Fibroblast of gingiva (primary cell): ENCODE measurements at places on chromosomes 1 and 21.

- DNase-seq, result peak; percentile 70
Observed at GRCh38 chr1:171188388-171189266, 3.5 kb downstream of the FMO2 start.

DNA sequence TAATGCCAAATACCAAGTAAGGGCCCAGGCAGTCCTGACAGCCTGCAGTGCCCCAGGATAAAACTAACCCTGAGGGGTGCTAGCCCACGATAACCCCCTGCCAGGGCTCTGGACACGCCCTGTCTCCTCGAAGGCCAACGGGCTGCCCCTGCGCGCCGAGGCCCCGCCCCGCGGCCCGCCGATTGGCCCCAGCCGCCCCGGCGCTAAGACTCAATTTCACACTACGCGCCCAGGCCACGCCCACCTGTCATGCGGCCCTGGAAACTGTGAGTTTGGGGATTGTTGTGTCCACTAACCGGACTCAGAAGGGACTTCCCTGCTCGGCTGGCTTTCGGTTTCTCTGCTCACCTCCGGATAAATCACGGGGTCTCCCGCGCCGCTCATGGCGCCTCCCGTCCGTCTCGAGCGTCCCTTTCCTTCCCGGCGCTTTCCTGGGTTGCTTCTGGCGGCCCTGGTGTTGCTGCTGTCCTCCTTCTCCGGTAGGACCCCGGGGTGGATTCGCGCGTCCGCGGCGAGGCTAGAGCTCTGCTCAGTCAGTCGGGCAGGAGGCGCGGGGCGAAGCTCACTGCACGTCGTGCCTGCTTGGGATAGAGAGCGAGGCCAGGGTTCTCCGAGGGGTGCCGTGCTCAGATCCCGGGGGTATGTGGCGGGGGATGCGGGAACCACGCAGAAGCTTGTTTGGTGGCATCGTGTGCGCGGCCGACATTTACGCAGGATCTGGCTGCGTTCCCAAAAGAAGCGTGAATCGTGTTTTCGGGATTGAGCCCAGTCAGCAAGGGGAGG is at the start of gene CR1L:
TSS of gene CR1L (plus strand) at position 282 of the 783 bp plus-strand sequence. CDS start at position 383, 101 bp downstream.
- peak; percentile 31 for DNase-seq

DNA sequence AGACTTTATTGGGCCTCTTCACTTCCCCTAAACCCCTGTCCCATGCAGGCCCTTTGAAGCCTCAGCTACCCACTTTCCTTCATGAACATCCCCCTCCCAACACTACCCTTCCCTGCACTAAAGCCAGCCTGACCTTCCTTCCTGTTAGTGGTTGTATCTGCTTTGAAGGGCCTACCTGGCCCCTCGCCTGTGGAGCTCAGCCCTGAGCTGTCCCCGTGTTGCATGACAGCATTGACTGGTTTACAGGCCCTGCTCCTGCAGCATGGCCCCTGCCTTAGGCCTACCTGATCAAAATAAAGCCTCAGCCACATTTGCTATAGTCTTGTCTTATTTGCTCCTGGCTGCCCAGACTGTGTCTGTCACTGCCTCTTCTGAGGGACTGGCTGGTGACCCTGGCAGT is 5.5 kb downstream of the GSTM4 start:
- DNase-seq, result no peak

GRCh38 chr1:204018460-204018859 is 54.5 kb upstream of the SOX13 start:
- no peak for DNase-seq

DNA sequence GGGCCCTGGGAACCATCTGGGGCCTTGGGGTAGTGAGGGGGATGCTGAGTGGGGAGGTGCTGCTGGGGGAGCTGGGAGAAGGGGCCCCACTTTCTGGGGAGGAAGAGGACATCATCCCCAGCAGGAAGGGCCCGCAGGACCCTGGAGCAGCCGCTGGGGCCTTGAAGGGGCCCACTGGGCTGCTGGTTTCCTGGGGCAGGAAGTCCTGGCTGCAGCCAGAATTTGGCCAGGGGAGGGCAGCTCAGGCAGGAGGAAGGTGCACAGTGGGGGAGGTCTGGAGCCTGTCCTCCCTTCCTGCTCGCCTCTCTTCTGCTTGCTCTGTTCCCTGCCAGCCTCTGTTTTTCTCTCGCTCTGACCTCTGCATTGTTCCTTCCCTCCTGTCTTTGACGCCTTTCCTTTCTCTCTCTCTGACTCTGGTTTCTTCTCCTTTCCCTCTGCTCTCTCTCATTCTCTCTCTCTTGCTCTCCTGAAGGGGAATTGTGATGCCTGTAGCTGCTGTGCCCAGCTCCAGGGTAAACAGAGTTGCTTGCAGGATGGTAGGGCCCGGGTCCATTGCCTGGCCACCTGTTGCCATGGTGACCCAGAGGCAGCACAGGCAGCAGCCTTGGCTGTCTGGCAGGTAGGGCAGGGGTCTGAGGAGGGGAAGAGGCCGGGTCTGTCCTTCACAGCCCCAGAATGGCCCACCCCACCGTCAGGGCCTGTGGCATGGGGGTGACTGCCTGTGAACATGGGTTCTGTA is 23.9 kb downstream of the ACOT11 start:
- DNase-seq, result no peak

DNA sequence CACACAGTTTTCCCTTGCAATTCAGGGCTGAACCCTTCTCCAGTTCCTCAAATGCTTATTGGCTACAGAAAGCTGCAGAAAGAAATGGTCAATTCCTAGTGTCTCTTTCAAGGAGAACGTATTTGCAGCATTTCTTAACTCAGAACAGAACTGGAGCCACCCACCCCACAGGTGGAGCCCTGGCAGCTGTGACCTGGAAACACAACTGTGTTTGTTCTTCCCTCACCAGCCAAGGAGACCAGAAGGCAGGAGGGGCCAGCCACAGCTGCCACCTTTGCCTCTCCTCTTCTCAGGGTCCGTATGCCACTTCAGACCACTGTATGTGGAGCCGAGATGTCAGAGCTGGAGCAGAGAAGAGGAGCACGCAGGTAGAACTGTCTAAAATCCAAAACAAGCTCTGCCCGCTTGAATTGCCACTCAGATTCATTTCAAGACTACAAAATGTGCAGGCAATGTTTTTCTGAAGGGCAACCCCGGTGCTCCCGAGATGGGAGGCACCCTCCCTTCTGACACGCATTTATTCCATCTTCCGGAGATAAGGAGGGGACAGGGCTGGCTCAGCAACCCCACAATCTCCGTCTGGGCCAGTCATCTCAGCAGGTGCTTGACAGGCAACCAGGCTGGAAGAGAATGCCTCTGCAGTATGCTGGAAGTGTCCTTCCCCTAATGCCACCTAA is 16.7 kb downstream of the CD247 start:
- no peak for DNase-seq

- no peak for DNase-seq
Observed at GRCh38 chr1:89832496-89833127, 11.8 kb downstream of the LRRC8D start.

GRCh38 chr1:193707271-193708021 is 521.0 kb upstream of the B3GALT2 start:
- DNase-seq, result peak; percentile 50

- no peak for DNase-seq
Observed at GRCh38 chr1:99579691-99580172, 66.2 kb upstream of the PALMD start.

DNA sequence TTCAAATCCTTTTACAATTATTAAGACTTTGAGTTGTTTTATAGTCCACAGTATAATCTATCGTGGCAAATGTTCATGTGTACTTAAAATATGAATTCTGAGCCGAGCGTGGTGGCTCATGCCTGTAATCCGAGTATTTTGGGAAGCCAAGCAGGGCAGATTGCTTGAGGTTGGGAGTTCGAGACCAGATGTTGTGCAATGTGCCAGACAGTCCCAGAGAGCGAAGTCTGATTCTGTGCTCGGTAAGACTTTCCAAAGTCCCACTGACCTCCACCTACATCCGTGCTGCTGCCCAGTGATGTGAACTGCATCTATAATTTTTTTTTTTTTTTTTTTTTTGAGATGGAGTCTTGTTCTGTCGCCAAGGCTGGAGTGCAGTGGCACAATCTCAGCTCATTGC is 52.2 kb downstream of the VPS26C start:
- no peak for DNase-seq

GRCh38 chr1:9890224-9890731 is 19.8 kb downstream of the CTNNBIP1 start:
- DNase-seq, result peak; percentile 21

GRCh38 chr1:172630868-172631267 is 28.0 kb upstream of the FASLG start:
- DNase-seq, result no peak

GRCh38 chr21:34684174-34684876 is 15.5 kb downstream of the CLIC6 start:
- DNase-seq, result no peak

DNA sequence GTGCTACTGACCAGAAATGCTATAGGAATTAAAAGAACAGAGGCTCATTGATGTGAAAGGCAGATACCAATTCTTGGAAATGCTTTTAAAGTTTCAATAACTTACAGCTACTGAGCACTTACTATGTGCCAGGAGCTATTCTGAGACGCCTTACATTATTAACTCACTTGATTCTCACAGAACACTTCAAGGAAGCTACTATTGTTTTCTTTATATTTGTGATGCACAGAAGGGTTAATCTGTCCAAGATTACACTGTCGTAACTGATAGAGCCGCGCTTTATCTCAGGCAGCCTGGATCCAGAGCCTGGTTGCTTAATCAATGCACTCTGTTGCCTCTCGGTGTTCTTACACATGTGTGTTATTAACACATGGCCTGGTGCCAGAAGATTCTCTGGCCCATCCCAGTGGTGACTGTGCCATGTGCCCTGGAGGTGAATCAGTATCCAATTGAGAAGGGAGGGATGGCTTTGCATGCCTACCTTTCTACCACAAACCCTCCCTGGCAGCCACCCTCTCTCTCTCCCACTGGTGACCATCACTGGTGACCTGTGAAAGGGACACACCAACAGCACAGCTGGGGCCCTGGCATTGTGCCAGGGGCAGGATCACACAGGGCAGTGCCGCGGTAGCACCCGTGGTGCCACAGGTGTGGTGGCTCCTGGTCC is 8.8 kb downstream of the FMO1 start:
- DNase-seq, result peak; percentile 74

DNA sequence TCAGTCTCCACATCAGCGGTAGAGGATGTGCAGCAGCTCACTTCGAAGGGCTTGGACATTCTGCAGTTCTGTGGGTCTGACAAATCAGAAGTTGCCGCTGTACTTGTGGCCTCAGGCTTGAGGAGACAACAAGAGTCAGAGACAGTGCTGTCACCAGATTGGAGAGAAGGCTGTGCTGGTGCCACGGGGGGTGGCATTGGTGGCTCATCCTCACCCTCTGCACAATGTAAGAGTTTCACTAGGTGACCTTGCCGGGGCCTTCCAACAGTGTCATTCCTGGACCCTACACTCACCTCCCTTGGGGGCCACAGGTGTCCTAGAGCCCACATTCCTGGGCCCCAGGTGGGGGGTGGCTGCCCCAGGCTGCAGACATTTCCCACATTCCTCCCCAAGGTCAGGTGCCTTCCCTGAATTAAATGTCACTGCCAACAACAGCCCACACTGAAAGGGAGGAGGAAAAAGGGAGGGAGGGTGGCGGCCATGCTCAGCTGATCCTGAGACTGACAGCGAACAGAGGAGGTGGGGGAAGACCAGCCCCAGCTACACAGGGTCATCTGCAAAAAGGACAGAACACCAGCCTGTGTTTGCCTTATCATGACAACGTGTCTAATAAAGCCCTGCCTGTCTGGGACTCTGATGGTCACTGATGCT is 46.4 kb downstream of the TMCC2 start:
- no peak for DNase-seq

DNA sequence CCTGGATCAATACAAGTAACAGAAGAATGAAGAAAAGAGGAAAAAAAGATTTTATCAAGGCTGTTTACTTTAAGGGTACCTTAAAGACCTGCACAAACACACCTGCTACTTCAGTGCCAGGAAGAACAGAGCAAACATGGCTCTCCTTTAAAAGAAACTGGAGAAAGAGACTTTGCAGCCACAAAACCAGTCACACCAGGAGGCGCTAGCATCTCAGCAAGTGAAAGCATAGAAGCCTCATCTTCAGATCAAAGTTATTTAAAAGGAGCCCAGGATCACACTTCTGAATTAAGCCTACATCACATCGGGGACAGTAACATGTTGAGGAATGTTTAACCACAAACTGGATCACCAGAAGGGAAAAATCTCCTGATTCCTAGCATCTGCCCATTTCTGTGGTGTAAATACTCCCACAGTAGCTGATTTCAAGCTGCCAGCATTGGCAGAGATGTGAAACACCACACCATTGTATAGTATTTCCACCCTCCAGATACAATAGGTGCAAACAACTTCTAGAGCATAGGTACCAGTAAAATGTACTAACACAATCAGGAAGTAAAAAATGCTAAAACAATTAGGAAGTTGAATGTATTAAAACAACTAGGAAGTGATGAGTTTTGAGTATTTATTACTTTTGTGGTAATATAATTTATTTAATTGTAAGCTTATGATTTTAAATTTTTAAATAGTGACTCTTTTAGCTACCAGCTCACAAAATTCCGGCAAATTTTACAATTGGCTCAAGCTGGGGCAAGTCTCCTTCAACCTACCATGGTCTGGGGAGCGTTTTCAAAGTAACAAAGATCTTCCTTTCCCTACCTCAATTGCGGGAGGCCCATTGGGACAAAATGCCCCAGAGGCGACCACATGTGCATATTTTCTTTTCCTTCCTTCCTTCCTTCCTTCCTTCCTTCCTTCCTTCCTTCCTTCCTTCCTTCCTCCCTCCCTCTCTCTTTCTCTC is 105.3 kb upstream of the CLDN14 start:
- no peak for DNase-seq

DNA sequence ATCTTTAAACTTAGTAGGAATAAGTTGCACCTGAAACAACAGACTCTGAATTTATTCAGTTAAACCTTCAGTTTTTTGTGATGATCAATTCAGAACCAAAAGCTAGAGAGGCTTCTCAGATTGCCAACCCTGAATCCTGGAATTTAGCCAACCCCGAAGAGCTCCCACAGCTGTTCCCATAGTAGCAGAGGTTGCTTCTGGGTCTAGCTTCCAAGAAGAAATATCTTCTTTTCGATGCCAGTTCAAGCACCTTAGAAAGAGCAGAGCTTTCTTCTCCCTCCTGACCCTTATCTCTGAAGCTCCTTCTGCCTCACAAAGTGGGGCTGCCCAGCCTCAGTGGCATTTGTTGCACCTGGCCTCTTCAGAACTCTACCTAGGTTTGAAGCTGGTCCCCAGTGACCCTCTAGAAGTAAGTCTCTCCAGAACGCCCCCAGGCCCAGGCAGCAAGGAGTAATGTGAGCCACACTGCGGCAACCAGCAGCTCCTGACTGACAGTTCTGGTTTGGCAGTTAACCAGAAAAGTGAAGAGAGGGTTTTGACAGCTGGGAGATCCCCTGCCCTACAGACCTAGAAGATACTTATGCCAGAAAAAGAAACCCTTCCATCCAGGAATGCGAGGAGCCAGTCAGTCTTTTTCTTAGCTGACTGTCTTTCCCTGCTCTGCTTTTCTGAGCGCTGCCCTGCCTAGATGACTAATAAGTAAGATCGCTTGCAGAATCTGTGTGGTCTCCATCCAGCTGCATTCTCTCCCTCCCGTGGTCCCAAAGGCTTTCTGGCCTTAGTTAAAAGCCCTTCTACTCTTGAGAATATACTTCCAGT is 165.9 kb downstream of the ADGRL4 start:
- peak; percentile 62 for DNase-seq

DNA sequence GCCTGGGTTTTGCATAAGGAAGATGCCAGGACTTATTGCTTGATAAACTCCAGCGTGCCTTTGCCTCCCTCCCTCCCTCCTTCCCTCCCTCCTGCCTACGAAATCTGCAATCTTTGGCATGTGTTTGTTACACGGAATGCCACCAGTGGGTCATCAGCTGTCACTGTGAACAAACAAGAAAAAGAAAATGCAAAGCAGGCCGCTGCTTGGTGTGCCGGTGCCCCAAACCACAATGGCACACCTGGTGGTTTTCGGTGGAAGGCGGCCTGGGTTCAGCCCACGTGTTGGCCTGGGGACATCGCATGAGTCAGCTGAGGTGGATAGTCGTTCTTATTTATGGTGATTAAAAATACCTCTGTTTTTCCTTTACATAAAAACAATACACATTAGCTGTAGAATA is 16.3 kb upstream of the IFNLR1 start:
- no peak for DNase-seq
